Sigmoid colon (tissue), 7 donors: ENCODE measurements at places on chromosomes 3 and 15. TPM values are rescaled to one million over a fixed set of nuclear protein-coding genes. Genes with fewer than 3 reads are reported as not detected.

LCTL gene
- polyA plus RNA-seq, result not detected

NEK10 gene
- not detected for polyA plus RNA-seq

CACNA2D2 gene
- 1.2 TPM for polyA plus RNA-seq

SLC9A9 gene
- polyA plus RNA-seq, result 2.4 TPM
